Osteoblast (primary cell): ENCODE measurements at places on chromosomes 7 and 10. TPM values are rescaled to one million over a fixed set of nuclear protein-coding genes. Genes with fewer than 3 reads are reported as not detected.
A peak's percentile ranks its signal among the peaks of the same experiment; 100 is the strongest.

Gene CUZD1
- 0.36 and 0.59 TPM in 2 replicates for total RNA-seq

DNA sequence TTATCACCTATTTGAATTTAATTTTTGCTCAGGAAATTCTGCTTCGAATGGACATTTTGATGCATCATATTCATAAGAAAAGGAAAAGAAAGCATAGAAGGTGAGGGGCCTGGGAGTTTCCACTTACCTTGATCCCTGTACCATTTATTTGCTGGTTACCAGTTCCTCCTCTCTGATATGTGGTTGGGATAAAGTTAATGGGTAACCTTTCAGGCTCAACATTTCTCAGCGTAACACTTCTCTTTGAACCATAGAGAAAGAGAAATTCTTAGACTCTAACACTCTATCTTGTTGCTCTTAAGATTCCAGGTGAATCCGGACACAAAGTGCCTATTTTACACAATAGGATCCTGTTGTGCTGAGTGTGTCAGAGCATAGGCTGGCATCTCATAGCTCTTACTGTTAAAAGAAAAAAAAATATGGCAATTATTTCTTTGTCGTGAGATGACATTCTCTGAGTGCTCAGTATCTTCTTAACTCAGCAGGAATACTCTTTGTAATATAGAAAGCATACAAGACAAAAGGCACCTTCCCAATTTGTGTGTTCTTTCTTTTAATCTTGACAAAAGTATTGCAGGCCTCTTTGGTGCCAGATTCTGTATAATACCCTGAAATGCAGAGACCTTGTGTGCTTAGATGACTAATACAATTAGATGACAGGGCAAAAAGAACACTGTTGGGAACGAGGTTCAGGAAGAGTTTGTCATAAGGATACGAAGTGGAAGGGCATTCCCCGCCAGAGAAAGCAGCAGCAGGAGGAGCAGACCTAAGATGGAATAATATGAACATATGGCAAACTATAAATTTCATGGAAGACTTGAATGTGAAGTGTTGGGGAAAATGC is 689.6 kb downstream of the NRG3 start:
- DNase-seq = no peak

Gene FAM241B
- total RNA-seq = 0.36 TPM in 1 of 2 replicates, not detected in the other

GRCh38 chr7:1225441-1226185 is 7.1 kb upstream of the UNCX start:
- DNase-seq = peak; percentile 96

DNA sequence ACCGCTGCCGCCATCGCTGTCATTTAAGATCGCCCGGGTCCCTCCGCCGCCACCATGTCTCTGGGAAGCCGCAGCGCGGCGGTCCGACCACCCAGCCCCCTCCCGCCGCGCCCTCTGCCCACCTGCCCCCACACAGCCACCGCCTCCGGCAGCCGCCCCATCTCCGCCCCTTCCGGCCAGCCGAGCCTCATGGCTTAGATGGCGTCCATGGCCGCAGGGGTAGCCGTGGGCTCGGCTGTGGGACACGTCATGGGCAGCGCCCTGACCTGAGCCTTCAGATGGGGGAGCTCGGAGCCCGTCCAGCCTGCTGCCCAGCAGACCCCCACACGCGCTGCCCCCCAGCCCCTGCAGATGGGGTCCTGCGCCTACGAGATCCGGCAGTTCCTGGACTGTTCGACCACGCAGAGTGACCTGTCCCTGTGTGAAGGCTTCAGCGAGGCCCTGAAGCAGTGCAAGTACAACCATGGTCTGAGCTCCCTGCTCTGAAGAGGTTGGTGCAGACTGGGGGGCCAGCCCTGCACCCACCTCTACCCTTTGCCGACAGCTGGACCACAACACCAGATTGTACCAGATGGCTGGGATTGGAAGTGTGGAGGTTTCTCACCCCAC is 38.0 kb upstream of the TARP start:
- no peak for DNase-seq

Gene HKDC1
- total RNA-seq = 0.29 and 2.9 TPM in 2 replicates

Gene SPDYE2B
- total RNA-seq = not detected in 2 replicates

Gene CCL26
- total RNA-seq = 1.1 and 1.5 TPM in 2 replicates

GRCh38 chr7:147245274-147245673 is 1128.7 kb downstream of the CNTNAP2 start:
- no peak for DNase-seq

- no peak for DNase-seq
These were observed 219.5 kb upstream of the HPS1 start for GRCh38 chr10:98666276-98666675.

DNA sequence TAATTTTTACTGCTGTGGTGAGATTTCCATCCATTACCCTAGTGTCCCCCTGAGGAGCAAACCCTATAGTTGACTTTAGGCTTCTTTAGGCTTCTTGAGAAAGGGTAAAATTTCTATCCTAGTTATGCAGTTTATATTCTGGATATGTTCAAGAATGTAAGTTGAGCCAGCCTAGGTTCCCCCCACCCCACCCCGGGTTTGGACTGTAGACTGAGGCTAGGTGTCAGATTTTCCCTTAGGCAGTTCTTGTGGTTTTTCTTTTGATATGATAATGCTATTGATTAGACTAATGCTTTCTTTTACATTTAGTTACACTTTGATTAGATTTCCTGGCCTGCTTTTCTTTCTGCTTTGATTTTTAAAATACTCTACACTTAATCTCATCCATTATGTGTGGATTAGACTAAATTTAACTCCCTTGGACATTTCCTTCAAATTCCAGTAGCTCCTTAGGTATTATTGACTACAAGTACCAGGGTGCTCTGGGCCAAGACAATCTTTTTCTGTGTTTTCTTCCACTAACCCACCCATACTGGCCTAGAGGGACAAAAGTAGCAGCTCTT is 37.7 kb downstream of the NRF1 start:
- DNase-seq = no peak

DNA sequence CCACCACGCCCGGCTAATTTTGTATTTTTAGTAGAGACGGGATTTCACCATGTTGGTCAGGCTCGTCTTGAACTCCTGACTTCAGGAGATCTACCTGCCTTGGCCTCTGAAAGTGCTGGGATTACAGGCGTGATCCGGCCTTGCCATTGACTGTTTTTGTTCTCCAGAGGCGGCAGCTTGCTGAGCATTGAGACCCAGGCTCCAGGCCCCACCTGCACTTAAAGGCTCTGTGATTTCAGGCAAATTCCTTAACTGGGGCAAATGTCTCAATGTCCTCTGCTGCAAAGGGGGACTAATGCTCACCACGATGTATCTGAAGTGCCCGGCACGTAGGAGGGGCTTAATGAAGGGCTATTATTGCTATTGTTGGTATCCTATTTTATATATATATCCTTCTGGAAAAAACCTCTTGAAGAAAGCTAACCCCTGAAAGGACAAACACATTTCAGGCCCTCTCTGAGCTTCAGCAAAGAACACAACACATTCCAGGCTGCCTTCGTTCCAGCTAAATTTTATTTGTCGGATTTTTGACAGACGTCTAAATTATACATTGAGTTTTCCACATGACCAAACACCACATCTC is 29.0 kb downstream of the TRIM8 start:
- peak; percentile 31 for DNase-seq

DNA sequence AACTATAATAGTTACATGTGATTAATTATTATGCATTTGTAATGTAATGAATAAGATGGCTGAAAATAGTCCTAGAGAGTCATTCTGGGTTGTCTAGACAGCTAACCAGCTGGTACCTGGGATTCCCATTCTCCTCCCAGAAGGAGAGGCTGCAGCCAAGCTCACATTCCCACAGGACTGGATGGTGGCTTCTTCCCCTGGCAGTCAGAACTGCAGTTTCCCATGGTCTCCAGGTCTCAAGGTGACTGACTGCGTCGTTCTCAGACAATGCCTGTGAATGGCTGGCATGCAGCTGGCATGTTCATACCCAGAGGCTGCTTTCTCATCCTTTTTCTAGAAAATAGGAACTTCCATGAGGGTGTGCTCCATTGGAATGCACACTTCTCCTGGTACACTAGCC is 21.3 kb downstream of the TAS2R16 start:
- DNase-seq = no peak

Gene TRIM50
- not detected in 2 replicates for total RNA-seq

Gene COA1
- total RNA-seq = 34.0 and 39.2 TPM in 2 replicates

DNA sequence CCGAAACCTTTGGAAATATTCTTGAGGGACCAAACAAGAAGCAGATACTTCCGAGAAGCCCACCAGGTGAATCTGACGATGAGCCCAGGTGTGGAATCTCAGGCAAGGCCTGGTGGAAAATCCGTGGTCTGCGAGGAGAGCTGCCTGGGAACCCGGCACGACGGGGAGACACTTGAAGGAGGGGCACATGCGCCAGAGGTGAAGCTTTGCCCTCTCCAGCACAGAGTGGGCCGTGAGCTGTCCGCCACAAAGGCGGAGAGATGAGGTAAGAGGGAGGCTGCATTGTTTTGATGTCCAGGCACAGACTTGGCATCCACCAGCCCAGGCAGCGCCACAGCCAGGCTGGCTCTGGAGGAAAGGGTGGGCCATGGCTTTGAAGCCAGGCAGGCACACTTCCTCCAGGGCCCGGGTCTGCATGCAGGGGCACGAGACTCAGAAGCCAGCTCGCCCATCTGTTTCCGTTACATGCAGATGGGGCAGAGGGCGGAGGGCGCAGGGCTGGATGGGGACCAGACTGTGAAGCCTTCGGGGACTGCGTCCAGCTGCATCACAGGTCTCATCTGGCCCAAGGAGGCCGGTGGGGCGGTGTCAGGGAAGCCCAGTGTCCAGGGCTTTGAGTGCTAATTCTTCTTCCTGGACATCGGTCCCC is 45.4 kb downstream of the CALML3 start:
- no peak for DNase-seq

Gene PIK3AP1
- 0.36 and 0.88 TPM in 2 replicates for total RNA-seq

Gene PNLIP
- not detected in 2 replicates for total RNA-seq

GRCh38 chr7:136687693-136688322 is 180.6 kb upstream of the CHRM2 start:
- peak; percentile 23 for DNase-seq

- peak; percentile 30 for DNase-seq
These were observed 528.7 kb upstream of the DPP6 start for GRCh38 chr7:153523320-153524015.

Gene SRGN
- 344 and 474 TPM in 2 replicates for total RNA-seq

DNA sequence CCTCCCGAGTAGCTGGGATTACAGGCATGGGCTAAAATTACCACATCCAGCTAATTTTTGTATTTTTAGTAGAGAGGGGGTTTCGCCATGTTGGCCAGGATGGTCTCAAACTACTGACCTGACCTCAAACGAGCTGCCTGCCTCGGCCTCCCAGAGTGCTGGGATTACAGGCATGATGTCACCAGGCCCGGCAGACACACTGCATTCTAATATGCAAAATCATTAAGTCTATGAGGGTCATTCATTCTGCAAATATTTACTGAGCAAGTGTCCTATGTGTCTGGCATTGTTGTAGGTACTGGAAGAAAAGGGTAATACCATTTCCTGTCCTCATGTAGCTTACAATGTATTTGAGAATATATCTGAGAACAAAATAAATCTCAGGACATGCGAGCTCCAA is 2.7 kb downstream of the PUS7 start:
- DNase-seq = no peak

DNA sequence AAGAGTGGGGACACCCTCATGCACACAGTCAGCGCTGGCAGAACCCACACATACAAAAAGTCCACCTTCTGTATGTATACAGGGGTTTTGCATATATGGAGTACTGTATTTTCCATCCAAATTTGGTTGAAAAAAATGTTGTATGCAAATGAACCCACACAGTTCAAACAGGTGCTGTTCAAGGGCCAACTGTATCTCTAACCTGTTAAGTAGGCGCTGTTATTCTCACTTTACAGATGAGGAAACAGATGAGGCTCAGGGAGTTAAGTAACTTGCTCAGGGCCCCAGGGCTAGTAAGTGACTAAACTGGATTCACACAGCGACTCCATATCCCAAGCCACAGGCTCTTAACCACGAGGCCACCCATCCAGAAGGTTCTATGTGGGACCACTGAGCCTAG is 69.9 kb downstream of the C10orf105 start:
- no peak for DNase-seq

Gene FOXI2
- not detected in 2 replicates for total RNA-seq

DNA sequence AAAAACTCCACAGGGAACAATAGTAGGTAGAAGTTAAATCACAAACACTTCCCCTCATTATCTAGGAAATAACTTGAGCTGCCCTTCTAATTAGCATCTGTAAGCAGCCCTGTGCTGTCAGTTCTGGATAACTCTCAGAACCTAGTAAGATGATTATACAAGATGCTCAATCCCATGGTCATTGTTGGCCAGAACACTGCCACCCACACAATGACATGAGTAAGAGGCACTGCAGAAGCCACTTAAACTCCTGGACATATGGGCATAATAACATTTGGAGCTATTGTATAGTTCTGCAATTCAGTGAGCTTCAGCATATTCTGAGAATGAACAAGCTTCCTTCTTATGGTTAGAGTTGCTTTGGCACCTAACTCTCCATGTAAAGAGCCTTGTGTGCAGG is 153.8 kb downstream of the PLPP4 start:
- DNase-seq = no peak

GRCh38 chr7:100896732-100897608 is 1.3 kb upstream of the ACHE start:
- DNase-seq = peak; percentile 94

GRCh38 chr7:1367501-1368183 is 91.6 kb downstream of the MICALL2 start:
- no peak for DNase-seq

Gene CCDC7
- 22.4 and 25.6 TPM in 2 replicates for total RNA-seq

Gene MRLN
- total RNA-seq = not detected in 2 replicates

DNA sequence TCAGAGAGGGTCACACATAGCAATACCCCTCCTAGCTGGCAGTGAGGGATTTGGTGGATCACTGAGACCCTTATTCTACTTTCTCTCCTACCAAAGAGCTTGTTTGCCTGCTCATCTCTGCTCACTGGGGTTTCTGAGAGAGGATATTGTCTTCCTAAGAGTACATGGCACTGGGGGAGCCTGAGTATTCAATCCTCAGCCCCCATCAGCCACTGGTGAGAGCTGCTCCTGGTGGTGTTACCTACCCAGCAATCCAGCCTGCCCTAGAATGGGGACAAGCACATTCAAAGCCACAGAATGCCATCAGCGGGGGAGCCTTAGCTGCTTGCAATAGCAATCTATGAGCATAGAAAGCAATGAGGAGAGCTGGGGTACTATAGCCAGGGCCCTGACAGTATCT is 281.1 kb downstream of the WDR11 start:
- no peak for DNase-seq

Gene CYREN
- total RNA-seq = 29.8 and 35.5 TPM in 2 replicates

Gene NOC3L
- 19.4 and 21.0 TPM in 2 replicates for total RNA-seq

DNA sequence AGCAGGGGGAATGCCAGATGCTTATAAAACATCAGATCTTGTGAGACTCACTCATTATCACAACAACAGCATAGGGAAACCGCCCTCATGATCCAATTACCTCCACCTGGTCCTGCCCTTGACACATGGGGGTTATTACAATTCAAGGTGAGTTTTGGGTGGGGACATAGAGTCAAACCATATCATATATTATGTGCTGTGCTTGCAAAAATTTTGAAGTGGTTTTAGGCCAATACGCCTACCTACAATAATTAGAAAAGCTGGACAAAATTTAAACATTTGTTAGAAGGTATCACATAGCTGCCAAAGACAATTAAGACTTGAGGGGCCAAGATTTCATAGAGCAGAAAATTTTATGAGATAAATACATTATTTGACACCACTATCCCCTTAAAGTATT is 29.5 kb downstream of the NPSR1 start:
- no peak for DNase-seq

Gene CYP26A1
- total RNA-seq = not detected in 2 replicates
